Aorta (tissue), 5 donors: ENCODE measurements at places on chromosomes 2 and 18. TPM values are rescaled to one million over a fixed set of nuclear protein-coding genes. Genes with fewer than 3 reads are reported as not detected.

KDSR gene
- total RNA-seq, result 91.0 TPM

SLC11A1 gene
- total RNA-seq, result 56.1 TPM

CREB1 gene
- total RNA-seq, result 62.0 TPM

GRCh38 chr2:172053486-172053885 is 31.8 kb upstream of the DLX1 start:
- no peak for DNase-seq

GRCh38 chr18:10979411-10979810 is 170.0 kb downstream of the PIEZO2 start:
- DNase-seq, result no peak

- DNase-seq, result no peak
Observed at GRCh38 chr18:46433121-46433826, 223.7 kb downstream of the LOXHD1 start.
